ENCODE measurements at places on chromosomes 5 and 9. TPM values are rescaled to one million over a fixed set of nuclear protein-coding genes. Genes with fewer than 3 reads are reported as not detected.

Gene ENTPD2
- polyA plus RNA-seq: 1.3 TPM

Gene CREB3
- 33.2 TPM for polyA plus RNA-seq

Gene CNTNAP3
- polyA plus RNA-seq: not detected

Gene MLLT3
- polyA plus RNA-seq: 17.7 TPM

Gene ADAMTSL2
- not detected for polyA plus RNA-seq

Gene DOCK2
- polyA plus RNA-seq: 109 TPM

Gene GABRA1
- not detected for polyA plus RNA-seq
